ENCODE measurements at places on chromosomes 6 and 20. TPM values are rescaled to one million over a fixed set of nuclear protein-coding genes. Genes with fewer than 3 reads are reported as not detected.

GRCh38 chr6:104625536-104625935 lies 234.2 kb downstream of the HACE1 start:
- DNase-seq: no peak

- no peak for DNase-seq
Observed at GRCh38 chr20:5822569-5822968, 72.4 kb downstream of the SHLD1 start.

- no peak for DNase-seq
Observed at GRCh38 chr6:29924287-29924686, 18.0 kb upstream of the HLA-A start.

- no peak for DNase-seq
Observed at GRCh38 chr6:41671376-41671775, 33.1 kb downstream of the MDFI start.

- no peak for DNase-seq
Observed at GRCh38 chr6:55651015-55651414, 72.0 kb upstream of the HMGCLL1 start.

GRCh38 chr20:50296450-50297375 lies 106.1 kb downstream of the CEBPB start:
- no peak for DNase-seq

DNA sequence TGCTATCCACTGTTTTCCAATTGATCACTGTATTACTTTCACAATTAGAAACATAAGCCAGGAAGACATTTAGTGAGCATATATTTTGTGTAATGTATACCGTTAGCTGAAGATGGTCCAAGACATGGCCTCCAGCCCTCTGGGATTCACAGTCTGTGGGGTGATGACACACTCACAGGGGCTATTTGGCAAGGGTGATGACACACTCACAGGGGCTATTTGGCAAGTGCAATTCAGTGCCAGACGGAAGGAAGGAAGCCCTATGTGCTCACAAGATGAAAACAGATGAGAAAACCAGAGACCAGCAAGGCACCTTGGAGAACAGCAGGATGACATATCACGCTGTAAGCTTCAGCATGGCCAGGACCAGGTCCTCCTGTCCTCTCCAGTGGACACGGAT lies 183.7 kb downstream of the MBOAT1 start:
- no peak for DNase-seq

- no peak for DNase-seq
Observed at GRCh38 chr6:112288475-112288874, 34.1 kb upstream of the LAMA4 start.

GRCh38 chr6:23692184-23692583 lies 433.8 kb upstream of the NRSN1 start:
- no peak for DNase-seq

GRCh38 chr6:52653151-52653550 lies 17.8 kb upstream of the TMEM14A start:
- DNase-seq: no peak

DNA sequence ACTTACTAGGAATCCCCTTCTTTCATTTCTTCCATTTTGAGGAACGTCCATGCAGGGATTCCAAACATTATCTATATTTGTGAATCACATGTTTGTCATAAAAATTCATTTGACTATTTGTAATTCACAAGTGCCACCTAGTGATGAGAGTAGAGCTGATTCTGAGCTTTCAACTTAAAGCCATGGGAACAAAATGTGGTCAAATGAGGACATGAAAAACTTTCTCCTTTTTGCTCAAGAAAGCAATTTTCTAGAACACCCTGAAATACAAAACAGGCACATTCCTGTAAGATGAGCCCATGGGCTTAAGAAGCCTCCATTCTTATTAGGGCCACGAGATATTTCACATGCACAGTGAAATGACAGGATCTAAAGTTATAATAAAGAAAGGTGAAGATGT lies 12.3 kb downstream of the MAP3K7 start:
- DNase-seq: no peak

GRCh38 chr6:160141001-160141726 lies 19.5 kb downstream of the SLC22A1 start:
- DNase-seq: no peak

GRCh38 chr6:98834060-98835031 lies at the start of gene POU3F2:
Gene POU3F2 (plus strand): TSS chr6:98834574. CDS start chr6:98834874, 300 bp downstream.
- peak; percentile 97 for DNase-seq

GRCh38 chr6:154622618-154623336 lies 110.4 kb upstream of the SCAF8 start:
- DNase-seq: no peak

DNA sequence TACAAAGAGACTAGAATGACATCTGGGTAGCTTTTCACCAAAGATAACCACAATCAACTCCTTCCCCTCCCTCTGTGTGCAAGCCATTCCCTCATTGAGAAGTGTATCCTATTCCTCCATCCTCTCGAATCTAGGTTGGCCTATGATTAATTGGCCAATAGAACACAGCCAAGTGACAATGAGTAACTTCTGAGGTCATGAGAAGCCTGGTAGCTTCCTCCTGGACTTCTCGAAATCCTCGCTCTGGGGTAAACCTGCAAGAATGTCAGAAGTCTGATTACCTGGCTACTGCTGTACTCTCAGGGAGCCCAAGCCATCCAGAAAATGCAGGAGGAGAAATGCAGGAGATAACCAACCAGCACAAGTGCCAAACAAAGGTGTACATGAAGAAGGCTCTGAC lies 13.1 kb downstream of the ARHGAP18 start:
- no peak for DNase-seq

- no peak for DNase-seq
Observed at GRCh38 chr6:13425943-13426931, 61.2 kb downstream of the GFOD1 start.

GRCh38 chr6:134590449-134590848 lies 272.5 kb upstream of the SGK1 start:
- DNase-seq: no peak

DNA sequence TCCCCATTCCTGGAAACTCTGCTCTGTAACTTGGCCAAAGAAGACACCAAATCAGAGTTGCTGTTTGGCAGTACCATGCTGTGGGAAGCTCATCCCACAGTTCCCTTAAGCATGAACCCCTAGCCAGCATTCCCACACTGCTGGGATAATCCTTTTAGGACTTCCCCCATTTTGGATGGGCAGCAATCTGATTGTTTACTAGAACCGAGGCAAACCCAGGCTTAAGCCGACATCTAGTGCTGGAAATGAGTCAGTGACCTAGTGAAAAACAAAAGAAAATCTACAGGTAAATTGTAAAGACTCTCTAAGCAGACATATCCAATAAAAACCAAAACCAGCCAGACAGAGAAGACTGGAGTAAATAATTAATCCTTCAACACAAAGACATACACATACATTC lies 5.2 kb downstream of the DNAH8 start:
- no peak for DNase-seq

DNA sequence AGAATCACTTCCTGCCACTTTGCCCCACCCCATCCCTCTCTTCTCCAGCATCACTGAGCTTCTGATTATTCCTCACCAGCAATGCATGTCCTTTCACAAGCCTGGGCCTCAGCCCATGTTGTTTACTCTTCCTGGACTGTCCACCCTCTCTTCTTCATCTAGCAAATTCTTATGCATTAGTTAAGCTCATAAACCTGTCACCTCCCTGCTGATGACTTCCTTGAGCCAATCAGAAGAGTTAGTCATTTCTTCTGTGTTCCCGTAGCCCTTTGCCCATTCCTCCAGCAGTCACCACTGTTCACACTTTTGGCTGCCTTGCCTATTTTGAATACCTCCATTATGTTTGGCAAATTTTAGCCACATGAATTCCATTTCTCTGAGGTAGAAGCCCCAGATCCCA lies 4.1 kb upstream of the CRYBG1 start:
- no peak for DNase-seq

GRCh38 chr6:137357263-137357947 lies 136.8 kb downstream of the OLIG3 start:
- DNase-seq: no peak

DNA sequence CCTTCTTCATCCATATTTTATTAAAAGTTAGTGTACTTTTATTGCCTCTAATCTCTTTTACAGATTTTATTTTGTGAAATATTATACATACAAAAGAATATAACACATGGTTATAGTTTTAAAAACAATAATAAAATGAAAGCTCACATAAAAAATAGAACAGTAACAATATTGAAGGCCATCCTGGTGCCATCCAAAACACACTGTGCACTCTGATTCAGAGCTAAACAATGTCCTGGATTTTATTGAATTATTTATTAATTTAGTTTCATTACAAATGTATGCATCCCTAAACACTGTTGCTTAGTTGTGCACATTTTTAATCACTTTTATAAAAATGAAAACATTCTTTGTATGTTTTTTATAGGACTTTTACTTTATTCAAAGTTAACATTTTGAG lies 32.9 kb downstream of the RNF217 start:
- DNase-seq: no peak

DNA sequence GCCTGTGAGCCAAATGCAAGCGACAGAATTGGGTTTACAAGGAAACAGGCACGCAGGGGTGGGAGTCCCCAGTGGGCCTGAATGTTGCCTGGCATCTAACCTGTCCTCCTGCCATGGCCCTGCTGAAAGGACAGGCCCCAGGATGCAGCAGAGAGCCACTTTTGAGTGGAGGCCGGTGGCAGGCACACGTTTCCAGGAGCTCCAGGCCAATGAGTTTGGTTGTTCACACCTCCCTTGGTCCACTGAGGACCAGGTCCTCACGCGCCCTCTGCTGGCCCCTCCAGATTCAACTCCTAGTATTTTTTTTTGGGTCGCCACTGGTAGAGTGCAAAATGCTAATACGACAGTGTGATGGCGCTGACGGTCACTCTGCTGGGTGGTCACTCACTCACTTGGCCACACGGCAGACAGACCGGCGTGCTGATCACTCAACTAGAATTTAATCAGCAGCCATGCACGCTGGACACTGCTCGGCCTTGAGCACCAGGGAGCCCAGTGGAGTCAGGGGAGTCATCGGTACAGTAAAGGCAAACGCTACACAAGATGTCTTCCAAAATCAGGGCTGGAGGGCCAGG lies 81.7 kb upstream of the NFATC2 start:
- DNase-seq: peak; percentile 82

- DNase-seq: no peak
Observed at GRCh38 chr6:154977588-154977987, 17.5 kb upstream of the TIAM2 start.

- DNase-seq: no peak
Observed at GRCh38 chr6:115817161-115817560, 243.5 kb downstream of the FRK start.

GRCh38 chr6:108897371-108897770 lies 49.1 kb downstream of the ARMC2 start:
- no peak for DNase-seq

DNA sequence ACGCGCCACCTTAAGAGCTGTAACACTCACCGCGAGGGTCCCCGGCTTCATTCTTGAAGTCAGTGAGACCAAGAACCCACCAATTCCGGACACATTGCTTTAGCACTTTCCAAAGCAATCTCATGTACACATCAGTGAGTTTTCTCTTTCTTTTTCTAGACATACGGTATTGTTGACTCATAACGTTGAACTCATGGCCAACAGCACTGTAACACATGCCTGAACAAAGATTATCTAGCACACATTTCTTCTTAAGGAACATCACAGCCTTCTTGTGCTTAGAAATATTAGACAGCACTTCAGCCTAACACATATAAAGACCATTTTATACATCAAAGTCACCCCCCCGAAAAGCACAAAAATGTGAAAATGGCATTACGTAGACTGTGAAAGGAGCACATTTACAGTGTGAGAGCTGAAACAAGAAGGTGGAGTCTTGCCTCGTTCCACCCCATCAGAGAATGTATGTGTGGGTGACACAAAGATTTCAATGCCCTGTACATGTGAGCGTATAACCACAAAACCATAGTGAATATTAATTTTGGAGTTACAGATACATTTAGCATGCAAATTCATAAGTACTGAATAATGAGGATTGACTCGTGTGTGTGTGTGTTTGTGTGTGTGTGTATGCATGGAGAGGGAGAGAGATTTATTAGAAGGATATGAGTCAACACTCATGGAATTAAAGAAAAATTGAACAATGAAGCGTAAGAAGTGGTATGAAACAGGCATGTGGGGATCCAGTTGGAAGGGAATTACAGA lies 134.1 kb downstream of the FAM83B start:
- no peak for DNase-seq

DNA sequence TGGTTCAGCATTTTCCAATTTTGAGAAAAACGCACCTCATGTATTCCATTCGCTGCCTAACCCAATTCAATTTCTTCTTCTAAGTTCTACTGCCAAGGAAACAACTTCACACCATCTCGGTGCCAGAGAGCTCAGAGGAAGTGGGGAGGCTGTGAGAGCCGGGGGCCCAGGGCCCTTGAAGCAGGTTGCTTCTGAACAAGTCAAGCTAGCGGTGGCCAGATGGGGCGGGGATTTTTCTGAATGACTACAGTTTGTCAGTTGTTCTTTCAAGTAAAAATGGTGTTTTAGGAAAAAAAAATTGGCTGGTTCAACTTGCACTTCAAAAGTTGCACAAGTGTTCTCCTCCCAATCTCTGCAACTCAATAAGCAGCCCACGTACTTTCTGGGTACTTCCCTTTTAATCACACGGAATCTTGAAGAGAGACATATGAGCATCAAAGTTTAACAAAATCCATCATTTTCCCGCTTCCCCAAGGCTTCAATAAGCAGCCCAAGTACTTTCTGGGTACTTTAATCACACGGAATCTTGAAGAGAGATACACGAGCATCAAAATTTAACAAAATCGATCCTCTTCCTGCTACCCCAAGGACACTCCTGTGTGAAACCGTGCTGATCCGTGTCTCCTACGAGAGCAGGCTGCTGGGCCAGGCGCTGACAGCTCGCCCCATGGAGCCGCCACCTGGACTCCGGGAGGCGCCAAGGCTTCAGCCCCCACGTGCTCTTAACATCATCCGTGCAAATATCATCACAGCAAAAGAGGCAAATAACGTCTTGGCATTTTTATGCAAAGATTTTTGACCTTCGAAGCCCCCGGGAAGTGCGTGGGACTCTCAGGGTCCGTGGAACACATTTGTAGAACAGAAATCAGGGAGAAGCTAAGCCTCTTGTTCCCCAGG lies 186.7 kb upstream of the PDE10A start:
- peak; percentile 47 for DNase-seq

The NANP gene
- total RNA-seq: 1.4 TPM

The SAMD10 gene
- 3.1 TPM for total RNA-seq

The POM121L2 gene
- not detected for total RNA-seq

The CAGE1 gene
- not detected for total RNA-seq

The PAX1 gene
- total RNA-seq: not detected

The CST4 gene
- not detected for total RNA-seq

The MARCKS gene
- total RNA-seq: 442 TPM

The DUSP15 gene
- 19.3 TPM for total RNA-seq

The PROKR2 gene
- total RNA-seq: 0.86 TPM

The ADGB gene
- not detected for total RNA-seq

The TRIM31 gene
- total RNA-seq: not detected

The TINAG gene
- not detected for total RNA-seq

The MEI4 gene
- total RNA-seq: 0.86 TPM

The GSTA4 gene
- 81.1 TPM for total RNA-seq

The PSORS1C1 gene
- not detected for total RNA-seq

The FAM162B gene
- total RNA-seq: not detected

The FNDC1 gene
- 0.88 TPM for total RNA-seq

The IL17A gene
- not detected for total RNA-seq

The KCNB1 gene
- 3.1 TPM for total RNA-seq

The TRDN gene
- total RNA-seq: not detected

The SCGN gene
- 1.2 TPM for total RNA-seq

The OTOR gene
- total RNA-seq: not detected

The AVP gene
- total RNA-seq: not detected

Measured in glutamatergic neuron (in vitro differentiated cells).